ENCODE measurements at places on chromosomes 11 and 22.

DNA sequence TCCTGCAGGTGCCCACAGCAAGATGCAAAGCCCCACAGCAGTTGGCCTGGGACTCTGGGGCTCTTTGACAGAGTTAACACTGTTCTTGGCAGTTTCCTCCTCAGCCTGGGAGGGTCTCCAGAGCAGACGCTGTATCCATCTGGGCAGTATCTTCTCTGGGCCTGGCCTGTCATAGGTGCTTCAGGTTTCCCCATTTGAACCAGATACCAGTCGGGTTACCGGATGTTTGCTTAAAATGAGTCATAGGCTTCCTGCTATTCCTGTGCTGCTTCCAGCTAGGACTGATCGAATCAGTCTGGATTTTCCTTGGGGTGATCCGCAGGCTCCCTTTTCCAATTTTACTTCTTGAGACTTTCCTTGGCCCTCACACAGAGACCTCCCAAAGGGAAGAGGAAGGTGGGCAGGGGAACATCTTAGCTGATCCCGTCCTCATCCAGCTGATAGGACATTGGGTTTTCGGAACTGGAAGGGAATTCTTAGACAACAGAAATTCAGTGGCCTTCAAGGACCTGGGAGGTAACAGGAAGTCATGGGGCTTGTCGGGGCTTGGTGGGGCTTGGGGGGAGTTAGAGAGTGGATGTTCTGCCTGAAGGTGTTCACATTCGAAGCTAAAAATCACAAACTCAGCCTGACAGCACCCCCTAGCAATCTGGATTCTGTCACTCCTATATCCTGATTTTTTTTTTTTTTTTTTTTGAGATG is 2.4 kb upstream of the RANGAP1 start:
- DNase-seq, result no peak

- no peak for DNase-seq
Measured at GRCh38 chr11:111454561-111455192, 57.5 kb downstream of the BTG4 start.

- DNase-seq, result no peak
Measured at GRCh38 chr11:75717608-75718418, at the start of gene MOGAT2. TSS of gene MOGAT2 (plus strand) at chr11:75717838. CDS start at chr11:75717889, 51 bp downstream.

DNA sequence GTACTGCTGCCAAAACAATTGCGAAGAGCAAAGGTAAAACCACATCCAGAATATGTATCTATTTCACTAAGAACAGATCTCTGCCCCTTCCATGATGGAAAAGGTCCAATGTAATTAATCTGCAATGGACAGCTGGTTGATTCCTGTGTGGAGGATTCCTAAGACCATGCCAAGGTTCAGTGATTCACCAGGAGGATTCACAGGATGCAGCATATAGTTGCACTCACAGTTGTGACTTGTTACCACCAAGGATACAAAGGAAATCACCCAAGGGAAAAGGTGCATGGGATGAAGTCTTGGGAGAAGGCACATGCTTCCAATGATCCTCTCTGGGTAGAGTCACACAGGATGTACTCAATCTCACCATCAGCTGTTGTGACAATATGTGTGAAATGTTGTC is 35.1 kb upstream of the CUL5 start:
- DNase-seq, result no peak

GRCh38 chr11:554428-555226 is 5.9 kb downstream of the LMNTD2 start:
- DNase-seq, result peak; percentile 74

DNA sequence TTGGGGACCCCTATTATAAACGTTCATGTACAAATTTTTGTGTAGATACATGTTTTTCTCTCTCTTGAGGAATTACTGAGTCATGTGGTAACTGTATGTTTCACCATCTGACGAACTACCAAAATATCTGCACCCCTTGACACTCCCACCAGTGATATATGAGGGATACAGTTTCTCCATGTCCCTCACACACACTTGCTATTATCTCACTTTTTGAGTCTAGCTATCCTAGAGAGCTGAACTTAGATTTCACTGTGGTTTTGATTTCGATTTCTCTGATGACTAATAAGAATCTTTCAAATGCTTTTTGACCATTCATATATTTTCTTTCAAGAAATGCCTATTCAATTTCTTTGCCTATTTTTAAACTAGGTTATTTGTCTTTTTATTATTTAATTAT is 200.2 kb downstream of the PGR start:
- DNase-seq, result no peak

GRCh38 chr11:36719358-36720107 is 121.5 kb upstream of the RAG2 start:
- DNase-seq, result no peak

Data from activated T-helper 9 cell treated with anti-CD3 and anti-CD28 coated beads, Interleukin-2, amount 50 U/mL, for 16 hours (primary cell).